ENCODE measurements at places on chromosomes 2 and 18. TPM values are rescaled to one million over a fixed set of nuclear protein-coding genes. Genes with fewer than 3 reads are reported as not detected.
A peak's percentile ranks its signal among the peaks of the same experiment; 100 is the strongest.

DNA sequence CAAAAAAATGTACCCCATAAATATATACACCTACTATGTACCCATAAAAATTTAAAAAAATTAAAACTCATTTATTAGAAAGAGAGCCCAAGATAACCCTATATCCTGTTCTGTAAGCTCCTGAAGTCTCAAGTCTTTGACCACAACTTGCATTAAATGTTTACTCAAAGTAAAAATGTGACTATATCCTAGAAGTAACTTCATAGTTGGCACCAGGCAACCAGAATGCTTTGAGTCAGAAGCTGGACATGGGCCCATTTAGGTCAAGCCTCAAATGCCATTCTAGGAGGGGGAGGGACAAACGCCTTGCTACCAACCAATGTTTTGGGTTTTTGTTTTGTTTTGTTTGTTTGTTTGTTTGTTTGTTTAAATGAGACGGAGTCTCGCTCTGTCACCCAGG, 9.3 kb upstream of the TBC1D8 start:
- DNase-seq, result no peak

GRCh38 chr2:48545244-48545643, 15.3 kb downstream of the STON1 start:
- DNase-seq, result no peak

DNA sequence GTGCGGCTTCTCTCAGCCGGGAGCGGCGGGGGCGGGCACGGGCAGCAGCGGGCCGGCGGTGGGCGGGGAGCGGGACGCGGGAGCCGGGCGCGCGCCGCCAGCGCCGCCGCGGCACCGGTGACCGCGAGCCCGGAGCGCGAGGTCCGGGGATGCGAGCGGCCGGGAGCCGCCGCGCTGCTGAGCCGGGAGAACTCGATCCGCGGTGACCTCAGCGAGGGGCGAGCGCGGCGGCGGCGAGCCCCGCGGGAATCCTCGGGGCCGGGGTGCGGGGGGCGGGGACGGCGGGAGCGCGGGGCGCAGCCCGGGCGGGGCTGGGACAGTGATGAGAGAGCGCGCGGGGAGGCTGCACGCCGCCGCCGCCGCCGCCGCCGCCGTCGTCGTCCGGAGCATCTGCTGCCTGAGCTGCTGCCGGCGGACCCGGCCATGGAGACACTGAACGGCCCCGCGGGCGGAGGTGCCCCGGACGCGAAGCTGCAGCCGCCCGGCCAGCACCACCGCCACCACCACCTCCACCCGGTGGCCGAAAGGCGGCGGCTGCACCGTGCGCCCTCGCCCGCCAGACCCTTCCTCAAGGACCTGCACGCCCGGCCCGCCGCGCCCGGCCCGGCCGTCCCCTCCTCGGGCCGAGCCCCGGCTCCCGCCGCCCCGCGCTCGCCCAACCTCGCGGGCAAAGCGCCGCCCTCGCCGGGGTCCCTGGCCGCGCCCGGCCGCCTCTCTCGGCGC, at the start of gene MTCL1:
TSS of gene MTCL1 (plus strand) at position 319 of the 723 bp plus-strand sequence. CDS start at position 424, 105 bp downstream.
- no peak for DNase-seq

DNA sequence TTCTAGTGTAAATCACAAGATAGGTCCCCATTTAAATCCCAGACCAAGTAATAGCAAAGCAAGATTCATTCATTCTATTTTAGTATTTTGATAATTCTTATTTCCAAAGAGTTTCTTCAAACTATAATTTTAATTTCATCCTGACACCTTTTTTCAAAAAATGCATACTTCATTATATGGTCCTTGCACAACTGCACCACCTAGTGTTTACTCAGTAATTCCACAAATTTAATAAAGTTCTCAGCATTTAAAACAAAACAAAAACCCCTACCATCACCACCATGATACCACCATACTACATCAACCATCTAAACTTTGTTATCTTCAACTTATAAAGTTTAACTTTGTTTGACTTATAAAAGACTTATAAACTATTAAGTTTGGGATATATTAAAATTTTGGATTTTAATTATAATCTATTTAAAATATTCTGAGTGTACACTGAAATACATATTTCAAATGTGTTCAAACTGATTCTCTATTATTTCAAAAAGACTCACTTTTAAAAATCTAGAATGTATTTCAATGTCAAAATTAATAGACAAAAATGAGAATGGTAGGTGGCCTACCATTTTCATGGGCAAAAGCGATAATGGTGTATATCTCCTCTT, 44.2 kb downstream of the WDPCP start:
- no peak for DNase-seq

DNA sequence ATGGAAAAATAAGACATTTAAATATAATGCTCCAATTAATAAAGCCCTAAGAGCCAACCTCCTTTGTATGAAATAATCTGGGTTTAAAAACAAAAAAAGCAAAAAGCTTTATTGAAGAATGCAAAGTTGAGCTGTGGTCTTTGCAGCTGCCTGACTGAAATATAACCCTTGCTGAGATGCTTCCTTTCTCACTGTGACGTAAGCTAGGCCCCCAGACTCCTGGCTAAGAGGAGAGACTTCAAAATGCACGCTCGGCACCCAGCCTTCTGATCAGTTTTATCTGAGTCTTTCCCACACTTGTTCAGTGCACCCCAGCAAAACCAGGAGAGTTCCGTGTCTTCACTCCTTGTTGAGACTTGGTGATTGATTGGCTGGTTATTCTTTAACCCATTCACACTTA, 115.3 kb downstream of the BCL11A start:
- DNase-seq, result no peak

DNA sequence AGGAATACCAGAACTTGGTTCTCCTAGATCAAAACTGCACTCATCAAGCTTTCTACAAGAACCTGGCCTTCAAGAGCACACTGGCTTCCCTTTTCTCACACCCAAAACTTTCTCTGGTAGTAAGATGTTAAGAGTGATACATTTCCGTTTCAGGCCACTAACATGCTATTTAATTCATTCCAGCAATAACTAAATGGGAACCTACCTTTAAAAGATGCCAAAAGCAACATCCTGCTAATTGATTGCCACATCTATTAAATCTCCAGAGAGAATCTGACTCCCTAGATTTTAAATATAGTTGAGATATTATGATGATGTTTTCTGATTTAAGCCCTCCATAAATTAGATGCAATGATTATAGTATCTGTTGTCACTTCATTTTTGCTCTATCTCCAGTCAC, 71.6 kb downstream of the KCTD18 start:
- no peak for DNase-seq

DNA sequence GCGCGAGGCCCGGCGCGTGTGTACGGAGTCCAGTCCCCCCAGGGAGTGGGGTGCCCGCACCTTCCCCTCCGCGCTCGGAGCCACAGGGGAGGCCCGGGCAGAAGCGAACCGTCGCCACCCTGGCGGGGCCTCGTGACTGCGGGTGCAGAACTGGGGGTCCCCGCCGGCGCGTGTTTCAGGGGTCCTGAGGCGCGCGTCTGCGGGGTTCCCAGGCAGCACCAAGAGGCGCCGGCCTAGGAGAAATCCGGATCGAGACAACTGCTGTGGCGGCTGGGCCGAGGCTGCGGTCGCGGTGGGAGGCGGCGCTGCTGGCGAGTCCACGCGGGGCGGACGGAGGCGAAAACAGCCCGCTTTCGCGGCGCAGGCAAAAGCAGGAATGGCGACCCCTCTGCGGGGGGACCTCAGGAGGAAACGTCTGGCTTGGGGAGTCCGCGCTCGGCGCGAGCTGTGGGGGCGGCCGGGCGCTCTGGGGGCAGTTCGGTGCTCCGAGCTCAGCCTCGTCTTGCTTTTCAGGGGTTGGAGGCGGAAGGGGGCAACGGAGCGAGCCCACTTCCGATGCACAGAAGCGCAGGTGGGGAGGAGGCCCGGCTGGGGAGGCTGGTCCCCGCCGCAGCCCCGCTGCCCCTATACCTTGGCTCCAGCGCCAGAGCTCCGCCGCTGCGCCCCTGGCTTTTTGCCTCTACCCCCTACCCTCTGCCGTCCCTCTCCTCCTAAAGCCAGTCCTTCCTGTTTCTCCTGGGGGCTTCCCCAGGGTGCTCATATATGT, 81.5 kb upstream of the LDLRAD4 start:
- peak; percentile 58 for DNase-seq

DNA sequence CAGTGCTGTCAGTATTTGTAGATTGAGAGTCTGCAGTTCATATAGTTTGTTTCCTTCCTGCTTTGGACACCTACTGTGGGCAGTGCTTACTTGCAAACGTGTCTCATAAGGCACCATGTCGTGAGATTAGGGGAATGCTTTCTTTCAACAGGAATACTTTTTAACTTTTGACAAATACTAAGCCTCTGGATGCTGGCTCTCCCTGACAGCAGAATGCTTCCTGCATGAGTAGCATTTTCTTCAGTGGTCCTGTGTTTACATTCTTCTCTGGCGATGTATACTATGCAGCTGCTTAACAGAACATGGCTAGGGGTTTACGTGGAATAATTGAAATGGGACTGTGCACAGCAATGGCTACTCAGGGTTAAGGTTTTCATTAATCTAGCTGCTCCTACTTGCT, 807.5 kb downstream of the MBD2 start:
- no peak for DNase-seq

- DNase-seq, result no peak
These were observed 859 bp upstream of the COLEC12 start for GRCh38 chr18:501406-501714.

DNA sequence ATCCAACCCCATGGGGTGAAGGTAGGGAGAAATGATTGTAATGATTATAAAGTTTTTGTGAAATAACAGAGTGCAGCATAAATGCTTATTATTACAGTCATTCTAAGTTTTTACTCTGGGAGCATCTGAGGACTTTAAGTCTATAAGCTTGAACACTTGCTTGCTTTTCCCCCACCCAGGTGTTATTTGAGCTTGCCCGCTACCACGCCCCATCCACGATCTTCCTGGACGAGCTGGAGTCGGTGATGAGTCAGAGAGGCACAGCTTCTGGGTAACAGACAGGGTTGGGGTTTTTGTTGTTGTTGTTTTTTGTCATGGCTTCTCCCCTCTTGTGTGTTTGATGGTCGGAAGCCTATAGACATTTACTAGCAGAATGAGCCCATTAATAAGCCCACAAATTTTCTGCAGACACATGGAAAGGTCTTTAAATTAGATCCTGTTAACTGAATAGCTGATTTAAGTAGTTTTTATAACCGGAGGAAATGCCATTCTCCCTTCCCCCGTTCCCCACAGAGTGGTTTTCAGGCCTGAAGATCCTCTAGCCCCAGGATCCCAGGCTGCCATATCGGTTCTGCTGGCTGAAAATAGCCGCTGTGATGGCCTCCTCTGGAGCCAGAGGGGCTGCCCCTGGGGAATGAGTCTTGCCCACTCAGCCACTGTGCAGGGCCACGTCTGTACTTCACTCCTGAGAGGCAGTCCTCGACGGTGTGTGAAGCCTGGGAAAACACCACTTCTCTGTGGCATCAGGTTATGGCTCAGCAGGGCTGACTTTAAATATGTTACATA, 39.9 kb upstream of the ELOA2 start:
- DNase-seq, result no peak

DNA sequence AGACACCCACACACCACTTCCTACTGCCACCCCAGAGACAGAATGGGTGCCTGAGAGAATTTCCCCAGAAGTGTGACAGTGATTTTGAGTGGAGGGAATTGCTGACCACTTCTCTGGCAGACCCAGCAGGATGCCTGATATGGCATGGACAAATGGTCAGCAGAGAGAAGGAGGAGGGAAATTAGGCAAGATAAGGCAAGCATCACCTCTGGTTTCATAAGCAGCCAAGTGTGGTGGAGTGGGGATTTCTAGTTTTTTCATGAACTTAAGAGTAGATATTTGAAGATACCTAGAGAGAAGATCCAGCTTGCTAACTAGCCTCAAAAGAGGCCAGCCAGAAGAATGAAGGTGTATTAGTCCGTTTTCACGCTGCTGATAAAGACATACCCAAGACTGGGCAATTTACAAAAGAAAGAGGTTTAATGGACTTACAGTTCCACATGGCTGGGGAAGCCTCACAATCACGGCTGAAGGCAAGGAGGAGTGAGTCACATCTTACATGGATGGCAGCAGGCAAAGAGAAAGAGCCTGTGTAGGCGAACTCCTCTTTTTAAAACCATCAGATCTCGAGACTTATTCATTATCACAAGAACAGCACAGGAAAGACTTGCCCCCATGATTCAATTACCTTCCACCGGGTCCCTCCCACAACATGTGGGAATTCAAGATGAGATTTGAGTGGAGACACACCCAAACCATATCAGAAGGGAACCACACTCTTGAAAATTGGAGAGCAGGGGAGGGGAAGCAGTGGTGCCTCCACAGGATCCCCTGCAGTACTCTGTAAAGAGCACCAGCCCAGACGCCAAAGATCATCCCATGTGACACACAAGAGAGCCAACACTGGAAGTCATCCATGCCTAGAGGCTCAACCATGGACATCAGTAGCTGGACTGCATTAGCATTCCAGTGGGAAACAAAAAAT, 64.2 kb downstream of the RBM43 start:
- DNase-seq, result no peak

GRCh38 chr2:51789918-51790317, 758.0 kb upstream of the NRXN1 start:
- no peak for DNase-seq

DNA sequence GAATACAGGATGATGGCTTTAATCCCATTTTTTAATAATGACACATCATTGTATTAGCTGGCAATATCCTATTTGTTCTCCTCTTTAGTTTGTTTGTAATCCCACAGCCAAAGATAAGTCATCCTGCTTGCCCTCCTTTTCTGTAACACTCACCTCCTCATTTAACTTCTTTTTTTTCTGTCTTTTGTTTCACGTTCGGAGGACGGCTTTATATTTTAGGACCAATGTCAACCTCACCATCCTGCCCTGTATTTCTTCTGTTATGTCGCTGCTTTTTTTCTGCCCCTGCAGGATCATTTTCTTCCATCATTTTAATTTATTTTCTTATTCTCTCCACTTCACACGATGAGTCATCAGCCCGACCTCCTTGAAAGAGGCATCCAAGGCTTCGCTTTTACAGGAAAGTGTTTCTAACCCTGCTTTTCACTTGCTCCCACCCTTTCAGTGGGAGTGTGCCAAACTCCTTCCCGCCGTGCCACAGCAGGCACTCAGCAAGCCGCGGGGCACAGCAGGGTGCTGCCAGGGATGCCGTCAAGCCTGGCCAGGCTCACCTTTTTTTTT, 11.4 kb downstream of the RAB31 start:
- DNase-seq, result no peak

GRCh38 chr18:33440060-33441043, at the start of gene CCDC178:
Gene CCDC178, minus strand, starts transcription at chr18:33440721. Its CDS starts 28,633 bp downstream, at chr18:33412088.
- DNase-seq, result peak; percentile 51

DNA sequence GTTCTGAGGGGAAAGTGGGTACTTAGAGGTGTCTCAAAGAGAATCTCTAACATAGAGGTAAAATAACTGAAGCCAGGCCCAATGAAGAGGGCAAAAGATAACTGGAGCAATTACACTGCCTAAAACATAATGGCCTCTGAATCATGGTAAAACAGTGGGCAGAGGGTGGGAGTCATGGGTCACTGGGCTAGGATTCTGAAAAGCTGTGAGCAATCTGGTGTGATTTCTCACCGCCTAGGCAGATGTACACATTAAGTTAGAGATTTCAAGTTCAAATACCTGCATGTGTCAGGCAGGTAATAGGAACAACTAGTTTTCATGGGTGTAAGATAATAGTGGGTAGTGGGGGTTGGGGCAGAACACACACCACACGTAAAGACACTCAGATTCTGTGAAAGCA, 45.6 kb downstream of the INSIG2 start:
- no peak for DNase-seq

TSGA10 gene
- 3.6 TPM for total RNA-seq

AMER3 gene
- total RNA-seq, result not detected

PROM2 gene
- 0.29 TPM for total RNA-seq

PID1 gene
- 15.1 TPM for total RNA-seq

AQP12B gene
- total RNA-seq, result not detected

FAP gene
- total RNA-seq, result 3.4 TPM

TMEM17 gene
- total RNA-seq, result 1.3 TPM

PRPF40A gene
- 36.7 TPM for total RNA-seq

VIT gene
- 23.7 TPM for total RNA-seq

WNT10A gene
- not detected for total RNA-seq

TNFAIP6 gene
- 7.6 TPM for total RNA-seq

Measured in left cardiac atrium (tissue), 4 donors.